ENCODE measurements at places on chromosomes 16 and 17.

DNA sequence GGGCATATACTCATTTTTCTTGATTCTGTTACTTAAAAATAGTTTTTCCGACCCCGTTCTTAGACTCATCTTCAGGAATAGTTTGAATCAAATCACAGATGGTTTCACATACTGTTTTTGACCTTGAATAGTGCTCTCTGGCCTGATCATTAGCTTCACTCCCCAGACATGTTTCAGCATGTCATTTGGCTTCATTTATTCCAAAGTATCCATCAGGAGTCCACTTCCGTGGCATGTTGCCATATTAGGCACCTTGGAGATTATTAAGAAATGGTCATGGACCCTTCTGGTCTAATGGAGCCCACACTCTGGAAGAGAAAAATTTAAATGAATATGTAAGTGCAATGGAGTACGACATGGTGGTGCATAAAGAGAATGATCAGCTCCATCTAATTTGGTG lies 222.3 kb downstream of the FTO start:
- no peak for DNase-seq

- no peak for DNase-seq
These were observed 17.8 kb upstream of the METRNL start for GRCh38 chr17:83061586-83061985.

- no peak for DNase-seq
These were observed 403 bp downstream of the TEPSIN start for GRCh38 chr17:81238490-81238814.

GRCh38 chr17:18136357-18136756 lies 27.8 kb downstream of the MYO15A start:
- no peak for DNase-seq

DNA sequence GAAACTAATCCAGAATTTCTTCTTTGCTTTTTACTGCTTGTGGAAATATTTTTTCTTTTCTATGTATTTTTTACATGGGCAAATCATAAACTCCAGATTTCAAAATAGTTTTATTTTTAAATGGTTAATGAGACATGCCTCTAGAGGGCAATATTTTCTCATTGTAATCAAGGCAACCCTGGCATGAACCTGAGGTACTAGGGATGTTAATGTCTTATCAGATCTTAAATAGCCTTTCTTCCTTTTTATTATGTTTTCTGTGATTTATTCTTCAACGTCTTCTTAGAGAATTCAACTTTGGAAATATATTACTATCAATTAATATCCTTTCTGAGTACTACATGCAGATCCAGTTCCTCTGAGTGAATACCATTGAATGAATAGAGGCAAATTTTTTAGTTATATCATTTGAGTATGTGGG lies 324.7 kb downstream of the BCAS3 start:
- DNase-seq = no peak

DNA sequence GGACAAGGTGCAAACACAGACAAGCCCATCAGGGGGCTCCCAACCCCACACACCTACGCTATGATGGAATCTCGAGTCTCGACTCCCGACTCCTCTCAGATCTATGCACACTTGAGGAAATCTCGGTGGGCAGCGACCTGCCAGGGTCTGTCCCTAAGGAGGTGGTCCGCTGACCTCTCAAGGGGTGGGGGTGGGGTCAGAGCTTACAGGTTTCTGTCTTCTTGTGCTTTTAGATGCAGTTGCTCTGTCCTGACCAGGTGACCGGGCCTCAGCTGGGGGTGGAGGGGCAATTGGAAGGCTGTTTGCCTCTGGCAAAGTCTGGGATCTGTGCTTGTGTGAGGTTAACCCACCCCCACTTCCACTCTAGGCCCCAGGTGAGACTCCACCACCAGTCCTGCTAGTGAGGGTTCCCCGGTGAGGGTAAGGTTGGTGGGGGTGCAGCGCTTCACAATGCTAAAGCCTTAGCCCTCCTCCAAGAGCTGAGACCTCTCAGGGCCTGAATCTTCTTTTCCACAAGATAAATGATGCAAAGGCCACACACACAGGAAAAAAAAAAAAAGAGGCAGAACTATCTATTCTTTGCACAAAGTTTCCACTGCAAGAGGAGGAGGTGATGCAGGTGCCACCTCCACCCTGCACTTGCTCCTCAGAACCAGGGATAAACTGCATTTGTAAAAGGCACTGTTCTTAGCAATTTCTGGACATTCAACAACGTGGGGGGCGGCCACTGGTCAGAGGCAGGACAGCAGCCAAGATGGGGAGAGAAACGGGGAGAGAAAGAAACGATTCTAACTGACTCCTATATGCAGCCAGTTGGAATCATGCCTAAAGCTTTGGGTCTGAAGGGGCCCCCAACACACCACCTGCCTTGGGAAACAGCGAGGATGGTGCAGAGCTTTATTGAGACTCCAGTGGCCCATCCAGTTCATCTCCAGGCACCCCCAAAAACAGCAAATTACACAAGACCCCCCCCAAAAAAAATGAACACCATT lies 4.1 kb downstream of the CISD3 start:
- no peak for DNase-seq

DNA sequence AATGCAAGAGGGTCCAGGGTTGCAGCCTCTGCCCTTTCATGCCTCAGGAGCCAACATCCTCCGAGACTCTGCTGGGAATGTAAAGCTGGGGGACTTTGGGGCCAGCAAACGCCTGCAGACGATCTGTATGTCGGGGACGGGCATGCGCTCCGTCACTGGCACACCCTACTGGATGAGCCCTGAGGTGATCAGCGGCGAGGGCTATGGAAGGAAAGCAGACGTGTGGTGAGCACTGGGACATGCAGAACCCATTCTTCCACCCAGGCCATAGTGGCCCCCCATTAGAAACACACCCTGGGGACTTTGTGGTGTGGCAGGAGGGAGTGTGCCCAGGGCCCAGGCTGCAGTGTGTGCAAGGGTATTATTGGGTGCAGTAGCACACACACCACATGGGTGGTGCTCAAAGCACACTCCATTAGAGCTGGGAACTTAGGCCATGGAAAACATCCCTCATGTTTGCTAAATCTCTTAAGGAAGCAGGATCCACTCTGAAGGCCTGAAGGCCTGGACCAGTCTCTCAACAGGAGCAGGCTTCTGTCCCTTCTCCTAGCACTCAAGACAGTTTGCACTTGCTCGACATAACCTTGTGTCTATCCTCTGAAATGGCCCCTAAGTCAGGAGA lies 7.6 kb downstream of the LIMD2 start:
- no peak for DNase-seq

- DNase-seq = no peak
These were observed 23.9 kb upstream of the CLEC18A start for GRCh38 chr16:69927056-69927757.

DNA sequence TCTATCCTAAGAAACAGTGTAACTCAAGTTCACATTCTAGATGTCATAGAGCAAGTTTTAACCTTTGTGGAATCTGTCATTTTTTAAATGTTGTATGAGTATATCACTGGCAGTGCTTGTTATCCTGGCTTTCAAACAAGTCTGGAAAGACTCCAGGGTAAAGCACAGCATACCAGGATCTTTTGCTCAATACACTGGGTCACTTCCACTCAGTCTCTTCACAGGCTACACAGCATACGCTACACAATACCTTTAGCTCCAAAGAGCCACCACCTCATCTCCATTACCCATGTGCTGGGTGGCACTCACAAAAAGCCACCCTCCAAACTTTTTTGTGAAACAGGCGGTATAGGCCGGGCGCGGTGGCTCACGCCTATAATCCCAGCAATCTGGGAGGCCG lies 69.5 kb downstream of the PARN start:
- DNase-seq = no peak

- DNase-seq = no peak
These were observed 619.3 kb downstream of the TP53TG3F start for GRCh38 chr16:34078691-34079090.

DNA sequence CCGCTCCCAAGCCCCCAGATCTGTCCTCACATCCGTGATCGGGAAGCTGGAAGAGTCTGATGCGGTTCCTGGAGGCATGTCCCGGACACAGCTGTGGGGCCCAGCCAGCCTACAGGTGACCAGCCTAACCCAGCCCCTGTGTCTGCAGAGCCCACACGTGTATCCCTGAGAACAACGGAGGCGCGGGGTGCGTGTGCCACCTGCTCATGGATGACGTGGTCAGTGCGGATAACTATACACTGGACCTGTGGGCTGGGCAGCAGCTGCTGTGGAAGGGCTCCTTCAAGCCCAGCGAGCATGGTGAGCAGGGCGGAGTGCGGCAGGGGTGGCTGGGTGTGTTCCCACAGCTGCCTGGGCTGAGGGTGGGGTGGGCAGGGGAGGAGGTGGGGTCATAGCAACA lies 30.9 kb downstream of the IL4R start:
- no peak for DNase-seq

DNA sequence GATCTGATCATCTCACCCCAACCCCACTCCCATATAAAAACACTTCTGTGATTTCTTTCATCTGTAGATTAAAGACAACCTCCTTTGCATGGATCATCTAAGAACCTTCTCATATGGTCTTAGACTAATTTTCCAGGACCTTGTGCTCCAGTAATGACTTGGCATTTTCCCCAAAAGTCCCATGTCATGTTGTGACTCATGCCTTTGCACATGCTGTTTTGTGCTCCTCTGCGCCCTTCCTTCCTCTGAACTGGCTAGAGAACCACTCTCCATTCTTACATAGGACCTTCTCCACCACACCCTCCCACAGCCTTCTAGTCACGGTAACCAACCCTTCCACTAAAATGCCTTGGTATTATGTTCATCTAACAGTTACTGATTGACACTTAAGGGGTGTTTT lies 99.5 kb upstream of the AXIN2 start:
- DNase-seq = no peak

DNA sequence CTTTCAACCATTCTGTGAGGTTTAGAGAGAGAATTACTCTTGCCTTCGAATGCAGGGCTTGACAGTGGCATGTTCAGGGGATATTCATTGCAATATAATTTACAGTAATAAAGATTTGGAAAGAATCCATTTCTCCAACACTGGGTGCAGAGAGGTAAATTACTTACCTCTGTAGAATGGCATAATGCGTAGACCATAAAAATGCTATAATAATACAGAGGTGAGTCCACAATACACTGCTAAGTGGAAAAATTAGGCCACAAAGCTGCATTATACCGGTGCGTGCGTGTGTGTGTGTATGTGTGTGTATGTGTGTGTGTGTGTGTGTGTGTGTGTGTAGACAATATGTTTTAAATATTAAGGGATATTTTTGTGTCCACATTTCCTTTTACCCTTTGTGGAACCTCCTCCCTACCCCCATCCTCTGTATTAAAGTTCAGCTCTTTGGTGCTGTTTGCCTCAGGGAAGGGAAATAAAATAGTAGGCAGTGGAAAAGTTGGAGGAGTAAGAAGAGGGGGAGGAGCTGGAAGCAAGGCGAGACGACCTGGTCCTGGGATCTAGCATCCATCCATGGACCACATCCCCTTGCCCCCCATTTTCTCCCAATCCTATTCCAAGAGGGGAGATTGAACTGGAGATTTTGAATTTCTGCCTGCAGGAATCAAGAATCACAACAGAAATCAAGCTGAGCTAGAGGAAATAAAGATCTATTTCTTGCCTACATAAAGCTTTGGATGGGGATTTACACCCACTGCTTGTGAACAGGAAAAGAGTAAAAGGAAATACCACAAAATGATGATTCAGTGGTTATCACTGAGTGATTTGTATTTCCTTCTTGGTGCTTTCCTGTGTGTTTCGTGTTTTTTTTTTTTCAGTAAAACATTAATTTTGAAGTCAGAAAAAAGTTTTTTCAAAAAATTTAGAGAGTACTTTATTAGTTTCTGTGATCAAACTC lies 124.8 kb downstream of the RGS9 start:
- DNase-seq = no peak

DNA sequence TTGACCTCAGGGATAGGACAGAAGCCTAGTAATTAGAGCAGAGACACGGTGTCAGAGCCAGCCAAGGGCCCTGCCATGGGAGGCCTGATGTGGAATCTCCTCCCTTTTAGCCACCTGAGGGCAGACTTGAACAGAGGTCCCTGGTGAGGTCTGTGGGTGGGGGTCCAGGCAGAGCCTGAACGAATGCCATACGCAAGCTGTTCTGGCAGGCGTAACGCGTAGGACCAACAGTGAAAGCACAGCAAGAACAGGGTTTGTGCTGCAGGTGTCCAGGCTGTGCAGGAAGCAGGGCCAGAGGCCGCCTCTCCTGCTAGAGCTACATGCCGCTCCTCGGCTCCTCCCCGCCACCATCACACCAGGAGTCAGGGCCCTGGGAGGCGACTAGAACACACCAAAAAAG lies 81.9 kb upstream of the TBX2 start:
- no peak for DNase-seq

GRCh38 chr17:39612291-39612894 lies 4.7 kb upstream of the NEUROD2 start:
- no peak for DNase-seq

DNA sequence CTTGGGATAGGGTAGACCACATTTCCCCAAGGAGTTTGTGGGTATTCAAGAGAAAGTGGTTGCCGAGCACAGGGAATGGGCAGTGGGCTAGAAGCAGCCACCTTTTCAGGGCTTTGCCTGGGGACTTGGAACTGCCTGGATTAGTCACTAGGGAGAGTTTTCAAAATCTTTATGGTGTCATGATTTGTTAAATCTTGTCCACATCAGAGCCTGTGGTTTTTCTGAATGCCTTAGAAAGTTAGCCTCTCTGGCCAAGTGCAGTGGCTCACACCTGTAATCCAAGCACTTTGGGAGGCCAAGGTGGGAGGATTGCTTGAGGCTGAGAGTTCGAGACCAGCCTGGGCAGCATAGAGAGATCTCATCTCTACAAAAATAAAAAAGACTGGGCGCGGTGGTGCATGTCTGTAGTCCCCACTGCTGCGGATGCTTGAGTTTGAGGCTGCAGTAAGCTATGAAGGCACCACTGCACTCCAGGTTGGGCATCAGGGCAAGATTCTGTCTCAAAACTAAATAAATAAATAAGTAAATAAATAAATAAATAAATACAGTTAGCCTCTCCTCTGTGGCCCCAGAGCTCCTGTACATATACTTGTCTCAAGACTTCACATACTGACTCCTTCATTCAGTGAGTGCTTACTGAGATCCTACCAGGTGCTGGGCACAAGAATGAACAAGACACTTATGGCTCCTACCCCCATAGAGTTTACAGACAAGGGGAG lies 76.3 kb upstream of the HNF1B start:
- DNase-seq = no peak

GRCh38 chr16:70520612-70521297 lies 2.6 kb downstream of the COG4 start:
- no peak for DNase-seq

DNA sequence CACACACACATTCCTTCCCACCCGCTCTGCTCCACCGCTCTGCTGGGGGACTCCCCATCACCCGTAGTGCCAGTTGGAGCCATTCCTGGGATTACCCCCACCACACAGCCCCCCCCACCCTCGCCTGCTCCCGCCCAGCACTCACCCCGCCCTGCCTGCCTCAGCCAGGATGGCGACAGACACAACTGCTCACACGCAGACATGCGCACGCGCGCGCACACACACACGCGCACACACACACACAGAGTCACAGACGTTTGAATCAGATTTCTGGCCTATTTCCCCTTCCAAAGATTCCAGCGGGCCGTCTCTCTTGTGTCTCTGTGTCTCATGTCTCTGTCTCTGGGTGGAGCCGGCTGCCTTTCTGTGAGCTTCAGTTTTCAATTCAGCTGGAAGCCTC lies 4.4 kb downstream of the CACNA1G start:
- no peak for DNase-seq

All from activated T-cell treated with anti-CD3 and anti-CD28 coated beads for 24 hours (primary cell).